ENCODE measurements at places on chromosomes 11 and 22.

- no peak for DNase-seq
Measured at GRCh38 chr11:61592176-61592575, 11.3 kb upstream of the SYT7 start.

DNA sequence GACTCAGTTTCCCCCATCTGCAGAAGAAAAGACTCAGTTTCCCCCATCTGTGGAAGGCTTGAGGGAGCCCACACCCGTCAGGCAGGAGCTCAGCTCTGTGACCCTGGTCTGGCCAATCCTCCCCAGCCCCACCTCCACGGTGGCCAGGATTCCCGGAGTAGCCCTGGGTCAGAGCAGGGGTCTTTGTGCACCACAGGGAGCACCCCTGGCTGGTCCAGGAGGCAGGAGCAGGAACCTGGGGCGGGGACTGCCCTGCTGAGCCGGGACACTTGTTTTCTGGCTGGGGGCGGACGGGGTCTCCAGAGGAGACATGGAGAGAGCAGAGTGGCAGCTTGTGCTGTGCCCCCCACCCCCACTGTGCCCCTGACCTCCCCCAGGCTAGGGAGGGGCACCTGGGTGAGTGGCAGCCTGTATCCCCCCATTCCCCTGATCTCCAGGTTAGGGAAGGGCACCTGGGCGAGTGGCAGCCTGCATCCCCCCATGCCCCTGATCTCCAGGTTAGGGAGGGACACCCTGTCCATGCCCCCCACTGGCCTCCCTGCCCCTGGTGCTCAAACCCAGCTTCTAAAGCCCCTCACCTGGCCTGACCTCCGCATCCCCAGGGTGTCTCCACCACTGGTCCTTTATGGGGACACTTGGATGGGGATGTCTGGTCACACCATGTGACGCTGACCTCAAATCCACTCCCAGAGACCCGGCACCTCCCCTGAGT, 18.8 kb downstream of the IL17REL start:
- DNase-seq: no peak

- no peak for DNase-seq
Measured at GRCh38 chr11:17459236-17459896, 17.3 kb downstream of the ABCC8 start.

DNA sequence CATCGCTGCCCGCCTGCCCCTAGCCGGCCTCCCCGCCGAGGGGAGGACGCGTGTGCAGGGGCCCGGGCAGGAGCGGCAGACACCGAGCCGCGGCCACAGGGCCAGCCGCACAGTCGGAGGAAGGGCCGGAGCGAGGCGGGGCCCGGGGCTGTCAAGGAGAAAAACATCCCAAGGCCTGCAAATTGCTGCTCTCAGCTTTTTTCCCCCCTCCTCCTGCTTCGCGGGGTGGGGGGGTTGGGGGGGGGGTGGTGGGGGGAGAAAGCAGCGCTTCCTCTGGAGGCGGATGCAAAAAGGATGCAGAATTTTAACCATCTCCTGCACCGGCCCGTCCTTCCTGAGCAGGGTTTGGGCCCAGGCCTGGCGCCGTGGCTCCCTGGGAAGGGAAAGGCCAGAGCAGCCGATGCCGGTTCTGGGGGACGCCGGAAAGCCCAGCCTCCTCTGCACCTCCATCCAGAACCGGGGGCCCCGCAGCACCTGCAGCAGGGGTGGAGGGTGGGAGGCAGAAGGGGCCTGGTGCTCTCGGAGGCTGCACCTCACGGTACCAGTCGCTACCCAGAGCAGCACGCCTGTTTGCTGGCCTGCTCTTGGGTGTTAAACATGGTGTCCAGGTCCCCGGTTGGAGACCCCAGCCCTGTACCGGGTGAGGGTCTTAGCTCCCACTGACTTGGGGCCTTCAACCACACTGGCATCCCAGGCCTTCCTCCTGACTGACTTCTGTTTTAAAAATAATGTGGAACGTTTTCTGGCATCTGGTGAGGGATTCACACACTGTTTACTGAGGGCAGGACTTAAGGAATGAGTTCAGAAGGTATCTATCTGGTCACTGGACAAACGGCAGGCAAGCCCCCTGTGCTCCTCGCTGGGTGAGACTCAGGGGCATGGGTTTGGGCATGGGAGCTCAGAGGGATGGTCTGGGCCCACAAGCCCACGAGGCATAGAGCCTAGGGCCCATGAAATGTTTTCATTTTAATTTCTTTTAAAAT, 77.4 kb upstream of the WNT7B start:
- DNase-seq: no peak

- no peak for DNase-seq
Measured at GRCh38 chr11:111220721-111221120, 24.8 kb upstream of the POU2AF2 start.

- DNase-seq: no peak
Measured at GRCh38 chr22:42791721-42792452, 65.2 kb downstream of the ARFGAP3 start.

- no peak for DNase-seq
Measured at GRCh38 chr11:8083871-8084281, 2.9 kb downstream of the TUB start.

DNA sequence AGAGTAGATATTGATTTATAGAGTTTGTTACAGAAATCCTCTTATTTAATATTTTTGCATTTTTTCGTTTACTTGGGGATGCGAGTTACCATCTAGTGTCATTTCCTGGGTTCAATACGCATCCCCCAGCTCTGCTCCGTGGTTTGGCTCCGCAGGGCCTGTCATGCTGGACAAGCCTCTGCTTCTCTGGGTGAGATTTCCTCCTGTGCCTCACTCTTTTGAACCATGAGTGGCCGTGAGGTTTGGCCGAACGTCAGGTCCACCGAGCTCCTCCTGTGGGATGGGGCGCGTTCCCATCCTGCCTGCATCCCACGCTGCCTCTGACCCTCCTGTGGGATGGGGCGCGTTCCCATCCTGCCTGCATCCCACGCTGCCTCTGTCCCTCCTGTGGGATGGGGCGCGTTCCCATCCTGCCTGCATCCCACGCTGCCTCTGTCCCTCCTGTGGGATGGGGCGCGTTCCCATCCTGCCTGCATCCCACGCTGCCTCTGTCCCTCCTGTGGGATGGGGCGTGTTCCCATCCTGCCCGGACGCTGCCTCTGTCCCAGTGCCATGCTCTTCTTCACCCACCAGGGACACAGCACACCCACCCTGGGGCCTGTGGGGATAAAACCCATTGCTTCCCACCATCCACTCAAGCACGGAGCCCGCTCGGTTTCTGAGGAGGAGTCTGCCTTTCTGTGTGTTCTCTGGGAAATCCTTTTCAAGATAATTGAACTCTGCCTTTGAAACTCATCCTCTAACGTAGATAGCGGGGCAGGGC, 506.8 kb downstream of the BRD1 start:
- no peak for DNase-seq

- DNase-seq: no peak
Measured at GRCh38 chr11:68308068-68308467, 4.3 kb upstream of the LRP5 start.

DNA sequence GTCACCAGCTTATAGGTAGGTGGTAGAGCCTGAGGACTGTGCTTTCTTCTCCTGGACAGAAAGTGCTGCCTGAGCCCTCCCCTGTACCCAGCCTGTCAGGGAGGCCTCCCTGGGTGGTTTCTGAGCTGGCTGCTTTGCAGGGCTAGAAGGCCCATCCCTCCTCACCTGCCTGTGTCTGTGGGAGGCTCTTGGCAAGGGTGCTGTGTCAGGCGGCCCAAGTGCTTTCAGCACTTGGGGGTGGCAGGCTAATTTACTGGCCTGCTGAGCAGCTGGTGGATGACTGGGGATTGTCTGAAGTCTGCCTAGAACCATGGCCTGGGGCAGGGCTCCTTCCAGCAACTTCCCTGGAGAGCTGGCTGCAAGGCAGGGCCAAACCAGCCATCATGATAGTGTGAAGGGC, 139.0 kb upstream of the NAV2 start:
- DNase-seq: no peak

GRCh38 chr11:132601875-132602274, 930.4 kb downstream of the OPCML start:
- DNase-seq: no peak

GRCh38 chr11:66617155-66617834, 865 bp downstream of the RBM14 start:
- DNase-seq: no peak

DNA sequence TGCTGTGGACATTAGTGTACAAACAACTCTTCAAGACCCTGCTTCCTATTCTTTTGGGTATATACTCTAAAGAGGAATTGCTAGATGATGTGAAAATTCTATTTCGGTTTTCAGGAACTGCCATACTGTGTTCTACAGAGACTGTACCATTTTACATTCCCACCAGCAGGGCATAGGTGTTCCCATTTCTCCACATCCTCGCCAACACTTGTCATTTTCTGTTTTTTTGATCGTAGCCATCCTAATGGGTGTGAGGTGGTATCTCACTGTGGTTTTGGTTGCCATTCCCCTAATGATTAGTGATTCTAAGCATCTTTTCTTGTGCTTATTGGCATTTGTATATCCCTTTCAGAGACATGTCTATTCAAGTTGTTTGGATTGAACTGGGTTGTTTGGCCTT, 29.8 kb upstream of the GRK3 start:
- no peak for DNase-seq

DNA sequence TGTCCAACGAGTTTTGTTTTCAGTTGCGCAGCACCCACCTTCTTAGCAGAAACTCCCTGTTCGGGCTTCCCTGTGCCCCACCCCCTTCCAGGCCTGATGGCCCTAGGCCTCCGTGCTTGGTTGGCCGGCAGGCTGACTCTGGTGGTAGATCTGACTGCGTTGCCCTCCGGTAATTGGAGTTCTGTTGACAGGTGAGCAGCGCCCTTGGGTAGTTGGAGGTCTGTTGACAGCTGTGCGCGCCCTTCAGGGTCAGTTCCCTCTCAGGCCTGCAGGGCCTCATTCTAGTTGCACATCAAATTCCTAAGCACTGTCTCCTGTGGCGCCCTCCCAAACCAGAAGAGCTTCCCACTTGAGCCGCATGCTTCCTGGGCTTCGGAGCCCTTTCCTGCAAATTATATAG, 776 bp downstream of the DGCR6 start:
- DNase-seq: no peak

Measured in activated T-cell treated with anti-CD3 and anti-CD28 coated beads for 24 hours (primary cell).